ENCODE measurements at places on chromosomes 12 and 14.

DNA sequence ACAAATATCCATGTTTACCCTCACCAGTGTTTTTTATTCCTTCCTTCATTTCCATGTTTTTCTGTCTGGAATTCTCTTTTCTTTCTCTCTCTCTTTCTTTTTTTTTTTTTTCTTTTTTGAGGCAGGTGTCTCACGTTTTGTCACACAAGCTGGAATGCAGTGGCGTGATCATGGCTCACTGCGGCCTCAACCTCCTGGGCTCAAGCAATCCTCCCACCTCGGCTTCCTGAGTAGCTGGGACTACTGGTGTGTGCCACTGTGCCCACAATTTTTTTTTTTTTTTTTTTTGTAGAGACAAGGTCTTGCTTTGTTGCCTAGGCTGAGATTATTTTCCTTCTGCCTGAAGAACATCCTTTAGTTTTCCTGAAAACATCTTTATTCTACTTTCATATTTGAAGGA lies 15.0 kb upstream of the AMIGO2 start:
- DNase-seq: no peak

- no peak for DNase-seq
Observed at GRCh38 chr14:59358784-59359183, 106.4 kb downstream of the GPR135 start.

GRCh38 chr12:105272814-105273416 lies 36.9 kb upstream of the APPL2 start:
- DNase-seq: no peak

- DNase-seq: no peak
Observed at GRCh38 chr12:50016501-50017475, 8.5 kb downstream of the RACGAP1 start.

DNA sequence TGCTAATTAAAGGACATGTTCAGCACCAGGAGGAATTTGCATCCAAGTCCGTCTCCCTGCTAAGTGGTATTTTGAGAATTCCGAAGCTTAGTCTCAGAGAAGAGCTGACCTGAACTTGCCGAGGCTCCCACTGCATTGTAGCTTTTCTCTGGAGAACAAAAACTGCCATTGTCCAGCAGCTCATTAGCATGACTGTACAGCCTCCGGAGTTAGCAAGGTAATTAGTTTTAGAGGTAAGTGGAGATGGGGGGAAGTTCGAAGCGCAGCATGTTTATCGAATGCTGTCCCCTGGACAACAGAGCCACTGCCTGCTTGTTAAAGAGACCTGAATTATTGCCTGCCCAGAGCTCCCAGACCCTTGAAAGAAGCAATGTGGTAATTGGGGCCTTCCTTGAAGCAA lies 160.3 kb upstream of the PELI2 start:
- no peak for DNase-seq

DNA sequence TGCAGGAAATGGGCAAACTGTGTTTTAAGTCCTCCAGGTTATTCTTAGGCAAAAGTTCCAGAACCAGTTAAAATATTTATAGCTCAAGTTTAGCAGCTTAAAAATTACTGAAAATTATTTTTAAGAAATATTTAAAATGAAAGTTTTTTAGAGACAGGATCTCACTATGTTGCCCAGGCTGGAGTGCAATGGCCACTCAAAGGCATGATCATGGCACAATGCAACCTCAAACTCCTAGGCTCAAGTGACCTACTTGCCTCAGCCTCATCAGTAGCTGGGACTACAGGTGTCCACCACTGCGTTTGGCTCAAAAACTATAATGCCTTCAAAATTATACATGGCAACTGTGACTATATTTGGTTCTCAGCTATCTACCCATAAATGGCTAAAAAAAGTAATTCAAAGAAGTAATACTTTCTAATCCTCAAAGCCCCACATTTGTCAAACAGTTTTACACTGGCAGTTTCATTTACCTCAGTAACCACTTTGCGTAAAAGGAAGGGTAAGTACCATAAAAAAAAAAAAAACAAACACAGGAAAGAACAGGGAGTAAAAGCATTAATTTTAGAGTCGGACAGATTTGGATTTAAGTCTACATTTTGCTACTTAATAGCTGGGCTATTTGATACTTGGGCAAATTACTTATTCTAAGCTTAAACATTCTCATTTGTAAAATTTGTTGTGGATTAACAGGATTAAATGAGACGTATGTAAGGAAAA lies 9.2 kb downstream of the KLHL28 start:
- no peak for DNase-seq

DNA sequence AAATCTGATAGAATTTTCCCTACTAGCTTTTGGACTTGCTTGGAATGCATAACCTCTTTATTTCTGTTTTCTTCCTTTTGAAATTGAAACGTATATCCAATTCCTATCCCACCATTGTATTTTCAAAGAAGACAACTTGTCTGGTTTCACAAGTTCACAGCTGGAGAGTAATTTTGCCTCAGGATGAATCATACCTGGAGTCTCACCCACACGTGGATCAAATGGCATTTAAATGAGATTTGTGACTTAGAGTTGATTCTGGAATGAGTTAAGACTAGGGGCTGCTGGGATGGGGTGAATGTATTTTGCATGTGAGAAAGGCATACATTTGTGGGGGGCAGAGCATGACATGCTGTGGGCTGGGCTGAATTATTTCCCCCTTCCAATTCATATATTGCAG lies 516.5 kb upstream of the MGAT4C start:
- no peak for DNase-seq

- no peak for DNase-seq
Observed at GRCh38 chr14:86541972-86542371, 1012.0 kb downstream of the FLRT2 start.
